ENCODE measurements at places on chromosomes 7 and 10. TPM values are rescaled to one million over a fixed set of nuclear protein-coding genes. Genes with fewer than 3 reads are reported as not detected.

The MNX1 gene
- not detected for total RNA-seq

The MACC1 gene
- 1.5 TPM for total RNA-seq

The RNF148 gene
- not detected for total RNA-seq

The ANKRD1 gene
- not detected for total RNA-seq

The CHST3 gene
- total RNA-seq, result not detected

The EBF3 gene
- total RNA-seq, result not detected

The LRRC4 gene
- 0.13 TPM for total RNA-seq

The POLD2 gene
- 181 TPM for total RNA-seq

The RBP4 gene
- not detected for total RNA-seq

The FAM25A gene
- total RNA-seq, result not detected

The OR9A2 gene
- total RNA-seq, result not detected

The GIMAP4 gene
- 193 TPM for total RNA-seq

The MUC3A gene
- total RNA-seq, result 0.11 TPM

The SLC29A3 gene
- 2.7 TPM for total RNA-seq

The LRRN3 gene
- total RNA-seq, result 30.4 TPM

The GNAT3 gene
- not detected for total RNA-seq

The RASA4B gene
- 14.1 TPM for total RNA-seq

The CCDC136 gene
- total RNA-seq, result 11.7 TPM

The CALHM3 gene
- total RNA-seq, result not detected

The PRSS37 gene
- not detected for total RNA-seq

The MYPN gene
- total RNA-seq, result not detected

The LBX1 gene
- total RNA-seq, result not detected

The OPN4 gene
- not detected for total RNA-seq

The HYAL4 gene
- total RNA-seq, result not detected

The LEP gene
- total RNA-seq, result not detected

The AKR1C8 gene
- 0.26 TPM for total RNA-seq

The PLXNA4 gene
- total RNA-seq, result 1.4 TPM

The IL2RA gene
- 1,342 TPM for total RNA-seq

The PVRIG gene
- total RNA-seq, result 16.1 TPM

The EGR2 gene
- 5.5 TPM for total RNA-seq

The COL17A1 gene
- not detected for total RNA-seq

The SNX10 gene
- 30.8 TPM for total RNA-seq

The GSTO2 gene
- 1.4 TPM for total RNA-seq

The ADCK2 gene
- total RNA-seq, result 28.4 TPM

The PGAM2 gene
- not detected for total RNA-seq

The ACSM6 gene
- total RNA-seq, result not detected

Data from activated T-helper 17 cell treated with anti-CD3 and anti-CD28 coated beads, Interleukin-2, amount 50 U/mL, for 72 hours (primary cell).